ENCODE measurements at places on chromosomes 2 and 18.
A peak's percentile ranks its signal among the peaks of the same experiment; 100 is the strongest.

GRCh38 chr2:143491131-143491530 lies 361.9 kb downstream of the ARHGAP15 start:
- DNase-seq = no peak

- no peak for DNase-seq
These were observed 10.7 kb upstream of the CHMP1B start for GRCh38 chr18:11840493-11840892.

DNA sequence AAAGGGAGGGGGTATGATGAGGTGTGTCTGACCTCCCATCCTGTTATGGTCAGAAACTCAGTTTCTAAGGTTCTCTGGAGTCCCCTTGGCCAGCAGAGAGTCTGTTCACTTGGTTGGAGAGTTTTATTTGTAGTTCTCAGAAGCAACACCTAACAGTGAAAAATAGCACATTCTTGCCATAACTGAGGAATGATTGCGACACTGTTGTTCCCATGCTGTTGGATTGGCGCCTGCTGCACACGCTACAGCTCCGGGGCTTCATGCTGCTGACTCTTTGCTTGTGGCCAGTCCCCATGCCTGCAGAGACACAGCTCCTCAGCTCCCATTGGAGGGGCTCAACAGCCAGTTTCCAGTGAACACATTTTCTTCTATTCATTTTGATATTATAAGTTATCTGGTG lies 42.1 kb downstream of the TPGS2 start:
- peak; percentile 52 for DNase-seq

DNA sequence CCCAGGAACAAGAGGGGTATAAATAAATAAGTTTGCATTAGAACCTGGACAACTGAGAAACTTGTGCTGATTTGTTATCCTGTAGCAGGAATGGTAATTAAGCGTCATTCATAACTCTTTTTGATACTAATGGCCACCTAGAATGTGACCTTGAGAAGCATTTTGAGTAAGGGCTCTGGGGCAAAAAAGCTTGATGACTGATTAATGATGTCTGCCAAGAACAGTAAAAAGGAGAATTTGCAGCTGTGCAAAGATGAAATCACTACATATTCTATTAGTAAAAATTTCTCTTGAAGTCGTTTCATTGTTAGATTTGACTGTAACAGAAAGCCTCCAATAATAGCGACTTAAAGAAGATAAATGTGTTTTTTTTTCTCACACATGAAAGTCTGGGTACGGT lies 157.7 kb downstream of the PRKCE start:
- DNase-seq = no peak

GRCh38 chr18:34196256-34196655 lies 28.5 kb downstream of the NOL4 start:
- DNase-seq = no peak
